CD14-positive monocyte (primary cell): ENCODE measurements at places on chromosomes 12 and 14. TPM values are rescaled to one million over a fixed set of nuclear protein-coding genes. Genes with fewer than 3 reads are reported as not detected.

Gene PMEL
- polyA plus RNA-seq = 0.54 TPM

Gene TAS2R19
- polyA plus RNA-seq = not detected

Gene KRT73
- not detected in 2 replicates for polyA plus RNA-seq

Gene CAPZA3
- not detected for polyA plus RNA-seq

Gene CLMN
- 9.0 and 22.0 TPM in 2 replicates for polyA plus RNA-seq

Gene ADAMTS20
- not detected in 2 replicates for polyA plus RNA-seq

Gene PLCZ1
- polyA plus RNA-seq = not detected in 2 replicates
